ENCODE measurements at places on chromosomes 3 and 15. TPM values are rescaled to one million over a fixed set of nuclear protein-coding genes. Genes with fewer than 3 reads are reported as not detected.

The CHL1 gene
- total RNA-seq: not detected

The MASP1 gene
- not detected for total RNA-seq

The RASGRP1 gene
- total RNA-seq: 94.7 TPM

The ASB14 gene
- not detected for total RNA-seq

The KLHL40 gene
- total RNA-seq: not detected

The LCTL gene
- total RNA-seq: not detected

The GOLGA8T gene
- not detected for total RNA-seq

The FNDC3B gene
- total RNA-seq: 19.6 TPM

The GASK1A gene
- total RNA-seq: not detected

The VPS13C gene
- total RNA-seq: 51.5 TPM

The TRIM42 gene
- total RNA-seq: not detected

The GRK7 gene
- not detected for total RNA-seq

The ITIH1 gene
- not detected for total RNA-seq

The ISL2 gene
- total RNA-seq: 0.89 TPM

The CYP1A1 gene
- 0.42 TPM for total RNA-seq

The ARL14 gene
- total RNA-seq: not detected

The MST1R gene
- total RNA-seq: 1.5 TPM

The ARNT2 gene
- not detected for total RNA-seq

The SNURF gene
- 10.5 TPM for total RNA-seq

The GPR62 gene
- not detected for total RNA-seq

The ZNF35 gene
- total RNA-seq: 4.7 TPM

The SLC6A20 gene
- not detected for total RNA-seq

The KIF23 gene
- 36.0 TPM for total RNA-seq

The FBXL22 gene
- total RNA-seq: 0.80 TPM

The ENTPD3 gene
- not detected for total RNA-seq

The PAK6 gene
- total RNA-seq: 0.33 TPM

The EIF4E3 gene
- 20.3 TPM for total RNA-seq

The MUSTN1 gene
- total RNA-seq: 0.54 TPM

The HACL1 gene
- total RNA-seq: 21.4 TPM

The C3orf49 gene
- not detected for total RNA-seq

The FSIP1 gene
- 0.37 TPM for total RNA-seq

The ZNF80 gene
- 0.21 TPM for total RNA-seq

The SPATA16 gene
- not detected for total RNA-seq

The LRRC49 gene
- total RNA-seq: not detected

The ARGFX gene
- not detected for total RNA-seq

The FMN1 gene
- total RNA-seq: not detected

The RTP1 gene
- total RNA-seq: not detected

The AHSG gene
- total RNA-seq: not detected

The TRAT1 gene
- total RNA-seq: 61.0 TPM

The CLDN11 gene
- not detected for total RNA-seq

The C2CD4A gene
- 0.05 TPM for total RNA-seq

The ERC2 gene
- total RNA-seq: 0.19 TPM

The BAHD1 gene
- total RNA-seq: 23.9 TPM

The SCAANT1 gene
- not detected for total RNA-seq

The RSRC1 gene
- 41.7 TPM for total RNA-seq

The LYZL4 gene
- not detected for total RNA-seq

The LEO1 gene
- 35.0 TPM for total RNA-seq

The CD276 gene
- total RNA-seq: 20.1 TPM

The KBTBD13 gene
- not detected for total RNA-seq

The CLSTN2 gene
- not detected for total RNA-seq

The PRR20G gene
- not detected for total RNA-seq

The GOLGA8S gene
- total RNA-seq: 0.07 TPM

The SEMA4B gene
- total RNA-seq: 17.5 TPM

The KCNMB3 gene
- 0.70 TPM for total RNA-seq

The GABRR3 gene
- 0.05 TPM for total RNA-seq

The LRRC2 gene
- not detected for total RNA-seq

All from activated CD4-positive, alpha-beta T cell treated with anti-CD3 and anti-CD28 coated beads, Interleukin-2, amount 10 ng/mL, durations not matched to agents 24 days and 14 days (primary cell).